Effector memory CD4-positive, alpha-beta T cell (primary cell): ENCODE measurements at places on chromosomes 13 and 19.

GRCh38 chr19:6710273-6711077, 10.0 kb downstream of the C3 start:
- no peak for DNase-seq

GRCh38 chr13:113857531-113858195, 6.2 kb downstream of the GAS6 start:
- DNase-seq: no peak

- DNase-seq: no peak
Measured at GRCh38 chr13:105655046-105655445, 880.4 kb downstream of the EFNB2 start.

DNA sequence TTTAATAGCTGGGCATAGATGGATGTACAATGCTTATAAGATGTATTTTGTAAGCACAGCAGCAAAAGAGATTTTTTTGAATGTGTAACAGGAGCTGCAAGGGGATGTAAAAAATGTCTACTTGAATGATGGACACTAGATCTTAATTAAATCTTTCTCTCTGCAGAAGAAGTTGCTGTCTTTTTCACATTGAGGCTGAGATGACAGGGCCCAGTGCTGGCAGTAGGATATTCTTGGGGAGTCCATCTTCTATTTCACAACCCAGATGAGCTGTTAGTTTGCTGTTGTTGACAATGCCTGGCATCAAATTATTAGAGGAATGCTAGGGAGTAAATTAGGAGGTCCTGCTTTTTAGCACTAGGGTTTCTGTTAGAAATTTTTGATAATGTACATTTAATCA, 698.7 kb downstream of the SLITRK5 start:
- DNase-seq: no peak

DNA sequence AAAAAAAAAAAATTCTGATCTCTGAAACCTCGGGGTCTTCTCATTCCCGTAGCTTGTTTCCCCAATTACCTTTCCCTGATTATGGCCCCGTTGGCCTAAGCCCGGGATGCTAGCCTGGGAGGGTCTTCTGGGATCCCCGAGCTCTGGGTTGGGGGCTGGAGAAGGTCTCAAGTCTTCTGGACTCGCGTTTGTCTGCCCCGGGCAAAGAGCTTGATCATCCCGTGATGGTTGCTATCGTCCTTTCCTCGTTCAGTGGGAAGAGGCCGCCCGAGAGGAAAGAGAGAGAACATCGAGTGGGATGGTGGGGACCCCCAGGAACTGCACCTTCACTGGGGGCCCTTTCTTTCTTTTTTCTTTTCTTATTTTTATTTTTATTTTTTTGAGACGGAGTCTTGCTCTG, 2.4 kb downstream of the GNA15 start:
- no peak for DNase-seq

DNA sequence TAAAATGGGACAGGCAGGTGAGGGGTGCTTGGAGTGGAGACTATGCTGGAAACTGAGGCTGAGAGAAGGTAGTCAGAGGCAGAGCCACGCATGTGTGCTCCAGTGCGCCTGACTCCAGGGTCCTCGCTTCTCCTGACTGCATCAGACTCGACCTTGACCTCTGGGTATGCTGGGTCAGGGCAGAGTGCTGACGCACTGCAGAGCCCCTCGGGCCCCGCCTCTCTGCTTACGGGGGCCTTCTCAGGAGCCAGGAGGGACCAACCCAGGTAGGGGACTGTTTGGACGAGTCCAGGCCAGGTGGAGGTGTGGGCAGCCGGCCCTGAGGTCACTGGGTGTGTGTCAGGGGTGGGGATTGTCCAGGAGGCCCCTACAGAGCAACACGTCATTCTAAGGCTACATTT, 22.9 kb upstream of the SLC7A10 start:
- DNase-seq: no peak

DNA sequence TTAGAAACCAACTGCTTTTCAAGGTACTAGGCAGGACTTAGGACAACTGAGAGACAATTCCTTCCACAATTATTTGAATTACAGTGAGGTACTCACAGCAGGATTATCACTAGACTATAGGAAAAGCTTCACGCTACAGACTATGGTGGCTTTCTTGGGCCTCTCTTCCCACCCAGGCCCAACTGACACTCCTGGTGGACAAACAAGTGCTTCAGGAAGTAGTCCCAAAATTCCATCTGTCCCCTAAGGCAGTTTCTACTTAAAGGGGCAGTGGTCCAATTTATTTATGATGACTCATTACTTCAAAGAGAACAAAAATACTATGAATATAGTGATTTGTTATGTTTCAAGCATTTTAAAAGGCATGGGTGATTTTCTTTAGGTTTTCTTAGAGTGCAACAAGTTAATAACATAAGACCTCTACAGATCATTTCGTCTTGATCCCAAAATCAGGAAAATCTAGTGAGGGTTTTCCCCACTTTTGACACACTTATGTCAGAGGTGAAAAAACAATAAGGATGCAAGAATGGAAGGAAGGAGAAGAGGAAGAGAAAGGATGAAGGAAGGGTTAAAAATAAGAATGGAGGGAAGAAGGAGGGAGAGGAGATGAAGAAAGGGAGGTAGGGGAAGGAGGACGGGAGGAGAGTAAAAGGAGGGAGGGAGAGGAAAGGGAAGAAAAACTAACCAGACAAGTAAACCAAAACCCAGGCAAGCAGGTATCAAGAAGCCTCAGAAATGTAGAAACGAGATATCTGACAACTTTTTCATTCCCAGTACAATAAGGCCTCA, 100.7 kb downstream of the SERP2 start:
- DNase-seq: no peak

DNA sequence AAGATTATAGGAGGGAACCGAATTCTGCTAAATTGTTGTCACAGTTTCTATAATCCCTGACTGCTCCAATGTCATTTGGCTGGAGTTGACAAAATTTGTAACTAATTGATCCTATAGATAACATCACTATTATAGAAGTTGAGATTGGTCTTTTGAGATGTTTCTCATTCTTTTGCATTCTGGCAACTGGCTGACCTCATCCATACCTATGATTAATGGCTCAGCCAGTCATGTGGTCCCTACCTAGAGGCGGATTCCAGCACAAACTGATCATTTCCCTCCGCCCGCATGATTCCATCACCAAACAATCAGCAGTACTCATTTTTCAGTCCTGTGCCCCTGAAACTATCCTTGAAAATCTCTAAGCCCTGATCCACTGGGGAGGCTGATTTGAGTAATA, 4.2 kb downstream of the PSG2 start:
- no peak for DNase-seq

GRCh38 chr13:45548281-45548680, 67.3 kb downstream of the ERICH6B start:
- no peak for DNase-seq
